ENCODE measurements at places on chromosomes 11 and 22. TPM values are rescaled to one million over a fixed set of nuclear protein-coding genes. Genes with fewer than 3 reads are reported as not detected.

The RTCB gene
- 68.0 TPM for total RNA-seq

The NECTIN1 gene
- total RNA-seq = 5.2 TPM

The ELFN2 gene
- total RNA-seq = 5.7 TPM

The FOLH1 gene
- 1.7 TPM for total RNA-seq

The NEFH gene
- 16.9 TPM for total RNA-seq

The UBASH3B gene
- total RNA-seq = 14.6 TPM

The GGTLC2 gene
- total RNA-seq = 2.8 TPM

Measured in testis (tissue), 5 donors.